Activated T-cell treated with anti-CD3 and anti-CD28 coated beads for 1 hour (primary cell): ENCODE measurements at places on chromosomes 5 and 9.

DNA sequence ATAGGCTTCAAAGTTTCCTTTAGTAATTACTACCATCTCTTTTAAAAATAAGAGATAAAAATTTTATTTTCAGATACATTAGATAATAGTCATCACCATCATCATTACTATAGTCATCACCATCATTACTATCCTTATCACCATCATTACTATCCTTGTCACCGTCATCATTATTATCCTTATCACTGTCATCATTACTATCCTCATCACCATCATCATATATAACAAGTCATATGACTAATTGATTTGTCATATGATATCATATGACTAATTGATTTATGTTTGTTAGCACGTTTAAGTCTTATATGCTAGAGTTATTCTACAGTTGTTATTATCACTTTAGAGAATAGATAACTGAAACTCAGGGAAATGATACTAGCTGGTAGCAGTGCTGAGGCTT lies 382.1 kb upstream of the CDH18 start:
- no peak for DNase-seq

DNA sequence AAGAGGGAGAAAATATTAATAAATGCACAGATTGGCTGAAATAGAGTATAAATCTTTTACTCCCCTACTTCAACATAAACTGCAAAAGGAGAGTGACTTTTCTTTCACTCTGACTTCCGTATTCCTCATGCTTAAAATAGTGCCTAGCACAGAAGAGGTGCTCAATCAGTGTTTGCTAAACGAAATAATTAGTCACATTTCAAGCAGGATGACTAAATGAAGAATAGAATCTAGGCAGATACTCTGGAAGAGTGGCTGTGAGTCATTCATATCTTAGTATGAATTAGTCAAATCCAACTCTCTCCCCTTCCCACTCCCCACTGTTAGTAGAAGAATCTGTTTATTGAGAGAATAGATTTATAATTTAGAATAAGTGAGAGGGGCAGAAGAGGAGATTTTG lies 4.8 kb downstream of the CD274 start:
- DNase-seq = no peak

DNA sequence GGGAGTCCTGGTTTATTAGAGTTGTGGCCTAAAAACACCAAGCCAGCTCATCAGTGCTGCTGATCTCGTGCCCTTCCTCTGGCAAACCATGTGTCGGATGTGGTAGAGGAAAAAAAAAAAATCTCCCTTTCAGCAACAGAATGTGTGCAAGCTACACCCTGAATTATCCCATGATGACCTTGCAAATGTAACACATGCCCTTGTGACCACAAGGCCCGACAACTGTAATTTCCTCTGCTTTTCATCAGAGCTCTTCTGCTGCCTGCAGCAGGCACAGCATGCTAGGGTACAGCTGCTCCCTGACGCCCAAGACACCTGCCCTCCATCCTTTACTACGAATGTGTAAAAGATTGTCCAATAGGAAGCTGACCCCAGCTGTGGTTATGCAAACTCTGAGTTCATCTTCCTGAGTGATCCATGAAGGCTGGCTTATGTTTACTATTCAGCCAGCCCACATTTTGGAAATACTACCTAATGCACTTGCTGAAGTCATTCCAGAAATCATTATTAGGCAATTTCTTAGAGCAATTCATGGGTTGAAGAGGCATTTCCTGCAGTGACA lies 14.6 kb upstream of the BNC2 start:
- DNase-seq = no peak

- no peak for DNase-seq
These were observed 141.1 kb upstream of the C9orf72 start for GRCh38 chr9:27714388-27714787.

DNA sequence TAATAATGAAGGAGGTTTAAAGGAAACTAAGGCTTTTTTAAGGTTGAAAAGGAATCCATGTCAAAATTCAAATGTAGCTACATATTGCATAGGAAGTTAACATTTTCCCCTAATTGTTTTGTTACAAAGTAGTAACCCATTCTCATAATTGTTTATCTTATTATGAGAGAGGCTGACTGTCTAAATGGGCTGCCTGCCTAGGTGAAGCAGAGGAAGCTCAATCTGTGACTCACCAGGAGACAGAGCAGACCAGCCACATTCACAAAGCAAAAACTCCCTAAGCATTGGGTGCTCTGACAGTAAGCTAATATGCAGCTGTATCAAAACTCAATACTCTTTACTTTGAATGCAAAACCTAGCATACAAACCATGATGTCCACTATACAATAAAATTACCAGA lies 208.5 kb downstream of the ROR2 start:
- DNase-seq = no peak

DNA sequence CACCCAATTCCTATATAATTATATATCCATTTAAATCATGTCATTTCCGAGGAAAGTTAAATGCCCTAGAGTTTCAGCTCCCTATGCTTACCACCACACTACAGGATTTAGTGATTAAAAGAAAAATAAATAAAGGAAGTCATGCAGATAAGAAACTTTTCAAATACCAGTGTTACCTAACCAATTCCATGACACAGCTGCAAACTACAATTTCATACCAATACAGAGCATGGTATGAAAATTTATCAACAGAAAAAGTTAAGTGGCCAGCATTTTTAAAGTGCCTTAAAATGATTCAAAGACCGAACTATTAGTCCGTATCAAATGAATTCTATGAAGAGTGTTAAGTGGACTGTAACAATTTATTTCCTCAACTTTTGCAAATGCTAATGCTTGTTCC lies 35.9 kb downstream of the CEP120 start:
- DNase-seq = no peak

DNA sequence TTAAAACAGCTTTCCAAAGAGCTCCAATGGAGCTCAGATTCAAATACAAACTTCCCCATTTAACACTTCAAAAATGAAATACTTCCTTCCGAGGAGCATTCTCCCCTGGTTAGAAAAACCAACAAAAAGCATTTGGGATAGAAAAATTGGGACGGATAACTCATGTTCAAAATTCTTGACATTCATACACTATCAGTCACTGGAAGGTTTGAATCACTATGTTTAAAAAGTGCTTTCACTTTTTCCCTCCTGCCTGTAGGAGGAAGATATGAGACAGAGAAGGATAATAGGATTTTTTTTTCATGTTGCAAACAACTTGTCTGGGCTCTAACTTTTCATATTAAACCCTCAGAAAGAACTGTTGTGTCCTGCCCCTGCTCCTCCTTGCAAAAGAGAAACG lies 412.0 kb downstream of the ACTL7B start:
- DNase-seq = no peak

DNA sequence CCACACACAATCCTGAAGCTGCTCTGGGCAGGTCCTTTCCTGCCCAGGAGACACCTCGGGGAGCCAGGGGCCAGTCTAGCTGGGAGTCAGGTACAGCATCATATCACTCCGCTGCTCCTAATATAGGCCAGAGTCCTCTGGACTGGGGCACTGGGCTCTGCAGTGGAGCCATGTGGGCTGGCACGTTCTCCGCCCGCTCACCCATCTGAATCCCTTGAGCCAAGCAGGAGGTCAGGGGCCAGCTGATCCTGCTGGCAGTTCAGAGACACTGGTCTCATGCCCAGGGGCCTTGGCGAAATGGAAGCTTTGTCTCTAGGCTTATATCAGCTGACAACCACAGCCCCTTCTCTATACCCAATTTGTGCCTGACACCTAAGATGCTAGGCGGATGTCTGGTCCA lies 9.3 kb upstream of the CORO2A start:
- DNase-seq = no peak

- DNase-seq = no peak
These were observed 2074.5 kb downstream of the MAT2B start for GRCh38 chr5:165579911-165580310.

DNA sequence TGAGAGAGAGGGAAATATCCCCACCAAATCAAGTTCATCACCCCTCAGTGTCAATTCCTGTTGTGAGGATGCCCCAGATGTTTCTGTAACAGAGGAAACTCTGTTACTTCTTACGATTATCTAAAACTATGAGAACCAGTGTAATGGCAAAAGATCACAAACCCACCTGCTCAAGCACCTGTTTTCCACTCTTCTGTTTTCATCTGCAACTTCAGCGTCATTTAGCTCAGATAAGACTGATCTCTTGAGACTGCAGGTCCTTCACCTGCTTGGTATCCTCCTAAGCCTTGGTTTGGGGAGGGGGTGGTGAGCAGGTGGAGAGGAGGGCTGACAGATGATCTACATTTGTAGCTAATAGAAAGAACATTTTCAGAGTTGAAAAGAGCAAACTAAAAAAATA lies 229.3 kb downstream of the SLF1 start:
- no peak for DNase-seq

DNA sequence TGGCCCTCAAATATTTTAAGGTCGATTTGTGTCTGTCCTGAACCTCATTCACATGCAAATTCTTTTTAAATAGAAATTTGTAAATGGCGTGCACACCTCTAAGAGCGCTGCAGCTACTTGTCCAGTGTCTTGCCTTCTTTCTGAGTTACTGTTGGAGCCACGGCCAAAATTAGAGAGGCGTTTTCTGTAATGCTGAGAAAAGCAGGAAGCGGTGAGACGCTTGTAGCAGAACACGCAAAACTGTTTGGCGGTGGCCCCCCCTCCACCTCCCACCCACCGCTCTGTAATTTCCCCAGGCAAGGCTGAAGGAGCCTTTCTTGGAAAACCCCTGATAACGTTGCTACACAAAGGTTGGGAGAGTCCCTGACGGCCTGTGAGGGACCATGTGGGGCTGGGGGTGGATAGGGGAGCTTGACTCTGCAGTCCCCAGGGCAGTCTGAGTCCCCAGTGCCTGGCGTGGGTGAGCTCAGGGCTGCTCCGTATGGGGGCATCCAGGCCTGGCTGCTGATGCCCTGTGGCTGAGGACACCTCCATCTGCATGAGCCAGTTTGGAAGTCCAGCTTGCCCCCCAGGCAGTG lies 96.5 kb downstream of the GADD45G start:
- peak; percentile 17 for DNase-seq

- no peak for DNase-seq
These were observed 51.5 kb downstream of the C9orf152 start for GRCh38 chr9:110156416-110156815.

DNA sequence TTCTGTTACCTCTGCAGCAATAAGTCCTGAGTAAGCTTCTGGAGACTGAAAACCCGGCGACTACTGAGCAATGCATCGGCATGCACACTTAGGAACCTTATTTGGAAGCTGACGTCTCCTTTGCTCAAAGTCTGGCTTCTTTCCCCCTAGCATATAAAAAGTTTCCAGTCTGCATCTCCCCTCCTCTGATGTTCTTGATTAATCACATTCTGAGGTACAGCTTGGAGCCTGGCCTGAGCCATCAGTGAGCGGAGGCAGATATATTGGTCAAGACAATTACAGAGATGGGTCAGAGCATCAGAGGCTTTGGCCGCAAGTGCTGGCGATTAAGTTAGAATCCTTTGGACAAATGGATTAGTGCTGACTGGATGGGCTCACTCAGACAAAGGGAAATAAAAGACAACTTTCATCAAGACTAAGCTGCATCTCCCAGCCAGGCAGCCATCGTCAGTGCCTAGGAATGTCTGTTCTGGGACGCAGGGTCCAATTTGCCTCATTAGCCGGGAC lies 140.7 kb downstream of the MTX3 start:
- DNase-seq = no peak

GRCh38 chr9:35294556-35294955 lies 132.7 kb downstream of the UNC13B start:
- DNase-seq = no peak

- no peak for DNase-seq
These were observed 1.6 kb downstream of the FAM219A start for GRCh38 chr9:34456746-34457145.

DNA sequence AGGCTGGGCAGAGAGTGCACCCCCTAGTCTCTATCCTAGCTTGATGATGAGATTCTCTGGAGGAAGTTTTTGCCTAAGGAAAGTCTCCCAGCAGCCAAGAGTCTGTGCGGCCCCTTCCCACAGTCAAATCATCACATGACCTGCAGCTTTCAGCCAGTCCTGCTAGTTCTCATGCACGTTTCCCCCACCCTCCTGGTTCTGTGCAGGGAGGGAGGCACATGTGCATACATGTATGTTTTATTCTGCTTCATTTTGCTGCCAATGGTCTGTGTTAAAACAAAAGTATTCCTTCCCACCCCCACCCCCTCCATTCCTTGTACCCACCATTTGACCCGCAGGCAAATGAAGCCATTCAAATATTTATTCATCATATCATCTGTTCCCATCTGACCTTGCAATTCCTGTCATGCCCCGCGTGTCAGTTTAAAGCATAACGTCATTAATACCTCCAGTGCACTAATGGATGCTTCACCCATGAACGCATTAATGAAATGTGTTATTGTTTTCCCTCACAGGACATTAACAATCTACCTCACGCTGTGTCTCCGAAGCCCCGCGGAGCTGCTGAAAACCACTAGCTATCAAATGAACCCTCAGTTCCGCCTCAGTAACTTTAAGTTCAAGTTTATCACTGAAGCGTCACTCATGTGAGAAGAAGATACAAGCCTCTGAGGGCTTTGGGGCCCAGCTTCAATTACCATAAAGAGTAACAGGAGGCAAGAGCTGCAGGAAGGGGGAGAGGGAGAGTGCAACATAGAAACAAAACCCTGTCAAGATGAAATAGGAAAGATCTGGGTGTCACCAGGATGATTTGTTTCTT lies 139.6 kb downstream of the RASEF start:
- DNase-seq = no peak

GRCh38 chr5:60366489-60366888 lies 333.5 kb downstream of the DEPDC1B start:
- no peak for DNase-seq

DNA sequence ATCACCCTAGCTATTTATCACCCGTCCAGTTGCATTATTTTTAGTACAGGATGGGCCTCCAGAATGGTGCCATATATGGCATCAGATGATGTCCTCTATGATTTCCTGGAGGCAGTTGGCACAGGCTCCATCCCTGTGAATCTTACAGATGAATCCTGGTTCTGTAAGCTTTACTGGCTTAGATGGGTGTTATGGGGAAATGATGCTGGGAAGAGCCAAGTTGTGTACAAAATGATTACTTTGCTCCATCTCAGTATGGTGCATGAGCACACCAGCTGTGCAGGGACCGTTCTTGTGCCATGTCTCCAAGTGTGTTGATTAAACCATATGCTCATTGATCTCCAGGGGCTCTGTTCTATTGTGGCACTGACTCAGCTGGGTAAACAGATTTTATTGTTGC lies 755.7 kb downstream of the TLR4 start:
- DNase-seq = no peak

- no peak for DNase-seq
These were observed 44.1 kb downstream of the ADGRV1 start for GRCh38 chr5:90602681-90603080.

- DNase-seq = no peak
These were observed 532.9 kb upstream of the NUDT12 start for GRCh38 chr5:104095527-104095926.
